ENCODE measurements at places on chromosomes 6 and 20.

DNA sequence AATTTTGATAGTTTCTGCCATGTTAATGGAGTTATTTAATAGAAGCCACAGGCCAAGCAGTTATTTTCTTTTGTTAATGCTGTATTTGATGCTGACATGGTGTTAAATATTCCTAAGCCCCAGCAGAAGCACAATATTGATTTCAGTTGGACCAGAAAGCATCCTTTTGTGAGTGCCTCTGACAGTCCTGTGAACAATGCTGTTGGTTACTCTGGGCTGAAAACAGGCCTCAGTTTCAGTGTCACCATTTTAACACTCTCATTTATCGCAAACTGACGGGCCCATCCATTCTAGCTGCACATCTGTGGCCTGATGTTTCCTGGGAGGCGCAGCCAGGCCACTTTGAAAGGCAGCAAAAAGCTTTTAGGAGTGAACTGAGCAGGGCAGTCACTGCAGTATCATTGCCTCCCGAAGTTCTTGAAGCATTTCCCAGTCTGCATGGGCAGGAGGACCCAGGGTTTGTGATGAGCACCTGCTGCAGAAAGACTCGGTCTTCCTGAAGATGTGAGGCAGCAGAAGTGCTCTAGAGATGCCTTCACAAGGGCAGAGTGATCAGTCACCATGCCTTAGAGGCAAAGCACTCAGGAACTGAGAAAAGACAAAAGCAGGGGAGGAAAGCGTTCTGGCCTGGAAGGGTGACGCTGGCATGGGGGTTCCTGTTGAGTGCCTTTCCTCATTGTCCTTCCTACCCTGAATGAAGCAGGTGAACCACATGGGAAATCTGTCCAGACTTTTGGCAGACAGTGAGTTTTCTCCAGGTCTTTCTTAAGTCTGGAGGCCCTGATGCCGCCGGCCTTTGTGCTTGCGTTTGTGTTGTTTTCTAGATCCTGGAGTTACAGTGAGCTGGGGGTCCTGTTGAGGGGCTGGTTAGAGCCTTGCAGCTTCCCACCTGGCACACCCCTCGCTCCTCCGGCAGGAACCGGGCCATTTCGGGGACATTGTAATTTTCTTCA, 74.0 kb downstream of the ZDHHC14 start:
- DNase-seq = no peak

DNA sequence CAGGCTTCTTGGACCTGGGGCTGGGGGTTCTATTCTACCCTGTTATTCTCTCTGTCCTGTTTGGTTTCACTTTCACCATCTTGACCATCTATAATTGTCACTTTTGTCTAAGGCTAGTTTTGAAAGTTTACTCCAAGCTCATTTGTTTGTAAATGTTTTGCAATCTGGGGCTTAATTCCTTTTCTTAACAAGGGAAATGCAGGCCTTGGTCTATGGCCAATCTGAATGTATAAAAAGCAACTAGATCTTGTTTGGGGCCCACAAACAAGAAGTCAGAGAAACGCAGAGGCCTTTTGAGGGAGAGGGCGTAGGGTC, 86.3 kb upstream of the PREP start:
- no peak for DNase-seq

GRCh38 chr6:125839471-125839870, 48.7 kb downstream of the NCOA7 start:
- no peak for DNase-seq

DNA sequence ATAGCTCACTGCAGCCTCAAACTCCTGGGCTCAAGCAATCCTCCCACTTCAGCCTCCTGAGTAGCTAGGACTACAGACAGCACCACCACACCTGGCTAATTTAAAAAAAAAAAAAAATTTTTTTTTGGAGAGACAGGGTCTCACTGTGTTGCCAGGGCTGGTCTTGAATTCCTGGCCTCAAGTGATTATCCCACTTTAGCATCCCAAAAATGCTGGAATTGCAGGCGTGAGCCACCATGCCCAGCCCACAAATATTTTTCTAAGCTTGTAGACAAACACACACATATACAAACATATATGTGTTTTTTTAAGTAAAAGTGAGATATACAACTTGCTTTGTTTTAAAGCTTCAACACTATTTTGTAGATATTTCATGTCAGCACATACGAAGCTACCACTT, 10.8 kb downstream of the HSPA12B start:
- no peak for DNase-seq

GRCh38 chr6:35197196-35197595, 16.6 kb upstream of the SCUBE3 start:
- no peak for DNase-seq

GRCh38 chr6:23365732-23366131, 760.3 kb upstream of the NRSN1 start:
- no peak for DNase-seq
